AG04449 (cell line): ENCODE measurements at places on chromosomes 11 and 22.

- no peak for DNase-seq
Observed at GRCh38 chr11:113994077-113994954, 19.4 kb downstream of the HTR3A start.

DNA sequence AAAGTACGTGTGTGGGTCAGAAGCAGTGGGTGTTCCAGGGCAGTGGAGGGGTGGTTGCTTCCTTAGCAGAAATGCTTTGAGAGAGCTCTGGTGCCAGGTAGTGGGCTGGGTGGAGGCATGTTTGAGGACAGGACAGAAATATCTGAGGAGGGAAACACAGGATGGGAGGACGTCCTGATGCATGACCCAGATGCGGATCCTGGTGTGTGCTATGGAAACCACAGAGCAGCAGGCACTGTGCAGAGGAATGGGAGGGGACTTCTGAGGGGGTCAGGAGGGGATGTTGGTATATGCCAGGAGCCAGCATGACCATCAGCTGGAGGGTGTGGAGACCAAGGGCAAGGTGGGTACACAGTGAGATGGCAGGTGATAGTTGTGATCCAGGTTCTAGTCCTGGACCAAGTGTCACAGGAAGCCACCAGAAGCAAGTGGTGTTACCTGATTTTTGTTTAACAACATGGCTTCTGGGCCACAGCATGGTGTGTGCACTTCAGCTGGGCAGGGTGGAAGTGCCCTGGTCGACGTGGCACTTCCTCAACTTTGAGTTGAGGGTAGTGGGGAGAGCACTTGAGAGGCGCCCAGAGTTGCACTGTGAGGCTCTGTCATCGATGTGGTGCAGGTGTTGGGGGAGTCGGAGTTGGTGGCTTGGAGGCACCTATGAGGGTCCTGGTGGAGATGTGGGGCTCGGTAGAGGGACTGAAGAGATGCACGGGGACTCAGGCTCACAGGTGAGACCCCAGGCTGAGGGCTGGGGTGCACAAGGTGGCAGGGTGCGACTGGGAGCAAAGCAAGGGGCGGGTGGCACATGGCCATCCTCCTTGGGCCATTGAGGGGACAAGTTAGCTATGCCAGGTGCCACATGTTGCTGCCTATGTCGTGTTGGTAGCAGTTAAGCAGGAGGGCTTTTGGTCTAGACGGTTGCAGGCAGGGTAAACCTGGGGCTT is 7.5 kb downstream of the DGCR8 start:
- DNase-seq, result no peak

- DNase-seq, result no peak
Observed at GRCh38 chr11:11408436-11409221, 55.6 kb upstream of the CSNK2A3 start.

- DNase-seq, result no peak
Observed at GRCh38 chr11:69425895-69426544, 55.4 kb upstream of the LINC01488 start.

- no peak for DNase-seq
Observed at GRCh38 chr11:62393735-62394134, 25.1 kb upstream of the SCGB1A1 start.

DNA sequence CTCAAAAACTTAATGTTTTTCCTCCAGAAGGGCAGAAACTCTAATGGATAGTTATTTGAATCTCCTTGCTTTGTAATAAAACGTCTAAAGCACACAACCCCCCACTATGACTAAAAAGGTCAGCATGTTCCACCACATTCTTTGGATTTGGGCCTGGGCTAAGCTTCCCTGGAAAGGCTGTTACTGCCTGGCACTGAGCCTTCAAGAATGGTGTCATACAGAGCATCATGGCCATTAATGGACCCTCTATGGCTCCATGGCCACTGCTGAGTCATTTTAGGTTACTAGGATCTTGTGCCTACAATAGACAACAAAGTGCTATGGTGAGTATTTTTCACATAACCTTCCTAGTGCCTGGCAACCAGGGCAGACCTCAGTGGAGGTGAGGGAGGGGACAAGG is 242.6 kb upstream of the FAT3 start:
- peak; percentile 82 for DNase-seq

GRCh38 chr11:131916638-131917037 is 546.2 kb downstream of the NTM start:
- no peak for DNase-seq

DNA sequence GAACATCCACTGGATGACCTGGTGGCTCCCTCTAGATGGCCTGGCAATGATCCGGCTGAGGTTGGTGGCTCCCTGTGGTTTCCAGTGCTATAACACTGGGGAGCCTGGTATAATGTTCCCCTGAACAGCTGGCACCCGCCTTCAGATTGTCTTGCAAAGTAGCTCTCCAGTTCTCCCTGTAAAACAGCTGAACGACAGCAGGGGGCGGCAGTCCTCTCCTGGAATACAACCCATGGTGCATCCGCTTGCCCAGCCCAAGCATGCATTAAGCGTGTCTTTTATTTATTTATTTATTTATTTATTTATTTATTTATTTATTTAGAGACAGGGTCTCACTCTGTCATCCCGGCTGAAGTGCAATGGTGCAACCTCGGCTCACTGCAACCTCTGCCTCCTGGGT is 258.9 kb downstream of the BUD13 start:
- no peak for DNase-seq

- DNase-seq, result no peak
Observed at GRCh38 chr11:129699711-129700304, 115.8 kb upstream of the TMEM45B start.

DNA sequence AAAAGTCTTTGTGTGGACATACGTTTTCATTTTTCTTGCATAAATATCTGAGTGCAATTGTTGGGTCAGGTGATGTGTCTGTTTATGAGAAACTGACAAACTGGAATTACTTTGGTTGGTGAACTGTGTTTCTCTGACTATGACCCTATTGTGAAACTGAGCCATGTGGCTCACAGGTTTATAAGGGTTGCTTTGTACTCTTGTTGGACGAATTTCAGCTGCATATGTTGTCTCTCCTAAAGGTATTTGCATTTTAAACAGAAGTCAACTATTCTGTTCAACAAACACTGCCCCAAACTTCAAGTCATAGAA is 34.4 kb upstream of the RASD2 start:
- no peak for DNase-seq

GRCh38 chr11:117143390-117143789 is 697 bp upstream of the PAFAH1B2 start:
- DNase-seq, result no peak

GRCh38 chr11:104152941-104153505 is 10.9 kb downstream of the PDGFD start:
- no peak for DNase-seq

DNA sequence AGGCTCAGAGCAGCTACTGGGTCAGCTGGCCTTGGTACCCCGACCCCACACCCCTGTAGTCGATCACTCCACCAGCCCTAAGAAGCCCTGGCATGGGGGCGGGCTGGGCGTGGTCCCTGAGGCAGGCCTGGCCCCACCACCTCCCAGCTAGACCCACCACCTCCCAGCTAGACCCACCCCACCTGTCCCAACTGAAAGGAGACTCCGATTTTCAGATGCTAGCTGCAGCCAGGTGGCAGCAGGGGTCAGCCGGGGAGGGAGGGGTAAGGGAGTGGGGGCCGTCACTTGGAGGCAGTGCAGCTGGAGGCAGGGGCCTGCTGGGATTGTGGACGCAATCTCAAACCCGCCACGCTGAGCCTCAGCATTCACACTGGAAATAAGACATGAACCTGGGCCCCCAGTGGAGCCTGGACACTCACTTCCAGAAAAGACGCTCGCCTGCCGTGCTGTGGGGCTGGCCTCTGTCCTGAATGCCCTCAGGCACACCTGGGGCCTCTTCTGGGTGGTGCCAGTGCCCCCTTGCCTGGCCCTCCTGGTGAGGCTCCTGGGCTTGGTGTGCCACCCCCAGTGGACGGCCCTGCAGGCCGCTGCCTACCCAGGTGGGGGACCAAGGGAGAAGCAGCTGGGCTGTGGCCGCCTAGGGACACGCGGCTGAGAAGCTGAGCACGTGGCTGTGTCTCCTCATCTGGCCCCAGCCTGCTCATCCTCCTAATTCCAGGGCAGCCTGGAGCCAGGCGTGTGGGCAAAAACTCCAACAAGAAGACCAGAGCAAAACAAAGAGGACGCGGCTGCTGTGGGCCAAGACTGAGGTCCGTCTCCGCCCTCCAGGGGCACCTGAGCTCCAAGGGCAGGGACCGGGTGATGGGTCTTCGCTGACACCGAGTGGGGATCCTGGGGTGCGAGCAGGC is 26.7 kb downstream of the OSBPL5 start:
- no peak for DNase-seq

GRCh38 chr22:39528681-39529486 is 3.7 kb downstream of the RPS19BP1 start:
- peak; percentile 60 for DNase-seq

- no peak for DNase-seq
Observed at GRCh38 chr11:16779436-16779835, 41.0 kb downstream of the C11orf58 start.

DNA sequence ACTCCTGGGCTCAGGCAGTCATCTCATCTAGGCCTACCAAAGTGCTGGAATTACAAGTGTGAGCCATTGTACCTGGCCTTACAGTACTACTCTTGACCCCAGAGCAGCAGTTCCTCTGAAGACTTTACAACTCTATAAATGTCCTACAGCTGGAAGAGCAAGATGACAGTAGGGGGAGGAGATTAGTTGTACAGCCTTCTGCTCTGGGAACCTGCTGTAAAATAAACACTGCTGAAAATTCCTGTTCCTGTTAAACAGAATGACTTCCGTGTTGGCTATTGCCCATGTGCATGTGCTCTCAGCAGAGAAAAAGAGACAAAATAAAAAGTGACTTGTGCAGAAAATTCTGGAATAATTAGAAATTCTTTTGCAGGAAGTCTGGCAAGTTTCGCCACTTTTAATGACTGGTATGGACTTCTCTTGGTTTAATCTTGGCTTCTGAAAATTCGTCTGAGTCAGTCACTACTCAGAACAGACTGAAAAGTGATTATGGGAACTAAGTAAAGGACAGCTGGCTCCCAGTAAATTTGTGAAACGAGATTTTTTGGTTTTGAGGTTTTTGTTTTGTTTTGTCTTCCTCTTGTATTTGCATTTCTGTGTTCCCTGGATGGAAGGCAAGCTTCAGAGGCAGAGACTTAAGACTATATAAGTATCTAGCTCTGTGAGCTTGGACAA is 955.7 kb downstream of the DLG2 start:
- no peak for DNase-seq

DNA sequence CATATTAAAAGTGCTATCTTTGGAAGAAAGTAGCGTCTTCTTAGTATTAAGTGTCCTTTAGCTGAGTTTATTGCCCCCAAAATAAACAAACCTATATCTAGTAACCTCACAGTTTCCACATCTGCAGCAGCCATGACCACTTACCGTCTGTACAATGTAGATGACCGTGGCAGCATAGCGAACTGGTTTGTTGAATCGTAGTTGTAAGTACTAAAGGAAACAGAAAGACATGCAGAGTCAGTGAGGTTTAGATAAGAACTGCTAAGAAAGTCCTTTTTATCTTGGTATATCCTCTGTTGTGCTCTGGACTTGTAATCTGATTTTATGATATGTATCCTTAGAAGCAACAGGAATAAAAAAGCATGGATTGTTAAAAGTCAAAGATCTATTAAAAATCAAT is 9.4 kb downstream of the SLC5A12 start:
- no peak for DNase-seq

GRCh38 chr11:92978271-92979111 is 9.0 kb downstream of the MTNR1B start:
- no peak for DNase-seq

- DNase-seq, result no peak
Observed at GRCh38 chr11:106714199-106714598, 304.1 kb downstream of the GUCY1A2 start.

DNA sequence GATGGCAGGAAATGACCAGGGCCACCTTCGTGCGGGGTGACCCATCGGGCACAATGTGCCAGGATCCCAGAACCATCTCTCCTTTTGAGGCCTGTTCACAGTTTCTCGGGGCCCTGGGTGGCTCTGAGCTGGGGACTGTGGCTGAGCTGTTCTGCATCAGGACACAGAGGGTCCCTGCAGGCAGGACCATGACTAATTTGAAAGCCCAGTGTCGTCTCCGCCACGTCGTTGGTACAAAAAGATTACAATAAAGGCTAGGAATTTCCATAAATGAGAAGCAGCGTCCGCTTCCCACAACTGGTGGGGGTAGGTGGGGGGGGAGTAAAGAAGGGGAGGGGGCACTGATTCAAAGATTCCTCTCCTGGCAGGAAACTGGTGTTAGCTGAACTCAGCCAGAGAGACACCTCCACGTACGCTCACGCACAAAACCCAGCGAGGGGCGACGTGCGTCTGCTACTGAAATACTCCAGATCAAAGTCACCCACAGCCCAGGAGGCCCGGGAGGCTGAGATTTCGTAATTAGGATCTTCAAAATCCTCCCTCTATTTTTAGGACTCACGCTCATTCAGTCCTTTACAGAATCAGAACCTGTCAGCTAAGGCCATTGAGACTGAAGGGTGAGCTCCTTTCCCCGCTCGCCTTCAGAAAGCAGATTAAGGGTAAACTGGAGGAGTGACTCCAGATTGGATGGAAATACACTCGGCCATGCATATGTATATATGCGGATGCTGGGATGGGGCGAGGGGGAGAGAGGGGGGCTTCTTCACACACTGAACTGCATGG is 11.0 kb downstream of the MN1 start:
- DNase-seq, result no peak

GRCh38 chr11:2987881-2988861 is 4.0 kb downstream of the NAP1L4 start:
- DNase-seq, result no peak

DNA sequence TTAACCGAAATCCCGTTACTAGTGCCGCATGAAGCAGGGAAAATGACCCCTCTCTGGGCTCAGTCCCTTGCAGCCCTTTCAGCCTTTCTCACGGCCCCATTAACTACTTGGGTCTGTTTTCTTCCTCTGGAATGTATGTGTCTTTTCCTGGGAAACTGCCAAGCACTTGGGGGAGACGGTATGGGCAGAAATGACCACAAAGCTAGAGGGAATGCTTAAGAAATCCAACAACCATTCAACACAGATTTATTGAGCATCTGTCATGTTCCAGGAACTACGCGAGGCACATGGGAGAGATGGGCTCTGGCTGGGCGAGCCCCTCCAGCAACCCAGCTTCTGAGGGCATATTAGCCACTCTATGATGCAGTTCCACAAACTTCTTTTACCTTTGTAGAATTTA is 462.6 kb downstream of the BUD13 start:
- DNase-seq, result peak; percentile 21

GRCh38 chr11:69414773-69415187 is 66.7 kb upstream of the LINC01488 start:
- DNase-seq, result no peak

DNA sequence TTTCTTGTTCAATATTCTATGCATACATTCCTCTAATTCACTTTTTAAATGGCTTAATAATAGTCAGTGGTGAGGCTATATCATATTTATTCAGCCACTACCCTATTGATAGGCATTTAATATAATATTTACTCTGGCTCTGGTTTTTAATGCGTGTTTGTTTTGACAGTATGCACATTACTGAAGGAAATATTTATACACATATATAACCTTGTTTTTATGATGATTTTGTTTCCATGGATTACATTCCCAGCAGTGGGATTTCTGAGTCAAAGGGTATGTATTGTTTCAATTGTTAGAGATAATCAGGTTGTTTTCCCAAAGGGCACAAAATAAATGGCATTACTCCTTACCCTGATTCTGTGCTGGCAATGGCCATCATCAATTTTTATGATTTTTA is 105.8 kb downstream of the UVRAG start:
- no peak for DNase-seq

- no peak for DNase-seq
Observed at GRCh38 chr22:47038206-47038835, 275.9 kb downstream of the TBC1D22A start.
